ENCODE measurements at places on chromosomes 2 and 18. TPM values are rescaled to one million over a fixed set of nuclear protein-coding genes. Genes with fewer than 3 reads are reported as not detected.

NXPH2 gene
- not detected for total RNA-seq

- no peak for DNase-seq
Observed at GRCh38 chr2:199602896-199603717, 145.4 kb upstream of the SATB2 start.

GRCh38 chr18:62736077-62736855, 20.9 kb downstream of the PHLPP1 start:
- DNase-seq, result no peak

PARD6G gene
- 0.23 TPM for total RNA-seq

SNORC gene
- 1.9 TPM for total RNA-seq

ALPG gene
- not detected for total RNA-seq

SPDYA gene
- 1.8 TPM for total RNA-seq

DNA sequence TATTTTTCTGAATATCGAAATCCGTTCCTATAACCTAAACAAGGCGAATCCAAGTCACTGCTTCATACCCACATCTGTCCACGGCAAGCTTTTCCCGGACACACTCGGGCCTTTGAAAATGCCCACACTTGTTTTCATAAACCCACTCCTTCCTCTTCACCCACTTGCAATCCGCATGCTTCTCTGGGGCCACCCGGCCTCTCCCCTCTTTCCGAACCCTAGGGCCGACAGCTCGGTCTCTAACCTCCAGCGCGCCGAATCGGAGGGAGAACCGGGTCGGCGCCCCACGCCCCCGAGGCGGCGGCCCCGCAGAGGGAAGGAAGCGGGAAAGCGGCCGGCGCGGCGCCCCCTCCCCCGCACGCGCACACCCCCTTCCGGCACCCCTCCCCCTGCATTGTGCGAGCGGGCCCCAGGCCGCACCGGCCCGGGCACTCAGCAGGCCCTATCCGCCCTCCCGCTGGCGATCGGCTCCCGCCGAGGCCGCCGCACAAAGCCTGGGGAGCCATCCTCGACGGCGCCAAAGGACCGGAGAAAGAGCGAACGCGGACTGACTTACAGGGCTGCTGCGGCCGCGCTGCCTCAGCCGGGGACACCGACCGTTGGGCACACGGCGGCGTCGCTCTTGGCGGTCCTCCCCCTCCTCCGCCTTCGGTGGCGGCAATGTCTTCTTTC, 467 bp downstream of the PUM2 start:
- peak; percentile 62 for DNase-seq

DNA sequence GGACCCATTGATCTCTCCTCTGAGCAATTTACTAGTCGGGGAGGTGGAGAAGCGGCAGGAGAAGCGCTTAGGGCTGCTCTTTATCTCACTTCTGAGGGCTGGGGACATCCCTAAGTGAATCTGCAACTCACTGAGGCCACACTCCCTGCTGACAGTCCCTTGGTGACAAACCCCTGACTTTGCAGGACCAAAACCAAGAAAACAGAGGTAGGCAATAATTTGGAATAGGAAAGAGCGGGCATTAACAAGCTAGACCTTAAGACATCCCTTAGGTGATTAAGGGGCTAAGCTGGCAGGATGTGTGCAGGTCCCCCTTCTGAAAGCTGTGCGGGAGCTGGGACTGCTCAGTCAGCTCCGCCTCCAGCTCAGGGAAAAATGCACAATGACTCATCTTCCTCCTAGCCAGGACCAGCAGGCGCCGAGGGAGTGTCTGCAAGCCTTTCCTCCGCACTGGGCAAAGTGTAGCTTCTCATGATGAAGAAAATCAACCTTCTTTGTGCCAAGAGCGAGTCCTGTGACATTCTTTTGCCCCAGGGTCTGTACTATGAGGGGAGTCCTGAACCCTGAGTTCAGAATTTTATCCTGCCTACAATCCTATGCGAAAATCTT, 63.3 kb downstream of the BOD1L2 start:
- no peak for DNase-seq

GDF7 gene
- 0.11 TPM for total RNA-seq

DNA sequence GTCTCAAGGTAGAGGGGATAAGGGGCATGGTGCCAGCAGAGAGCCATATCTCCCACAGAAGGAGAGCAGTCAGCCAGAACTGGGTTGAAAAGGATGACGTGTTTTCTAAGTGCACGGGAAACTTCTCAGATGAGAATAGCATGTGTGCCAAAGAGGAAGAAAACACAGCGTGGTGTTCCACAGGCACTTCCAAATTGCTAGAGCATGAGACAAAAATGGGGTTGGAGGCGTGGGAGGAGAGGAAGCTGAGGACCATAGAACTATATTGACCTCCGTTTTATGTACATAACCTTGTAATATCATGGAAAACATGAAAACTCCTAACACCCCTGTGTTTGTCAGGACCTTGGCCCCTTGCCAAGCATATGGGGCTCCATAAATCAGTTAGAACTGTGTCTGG, 682.7 kb upstream of the RAB6C start:
- DNase-seq, result no peak

RSAD2 gene
- total RNA-seq, result 2.2 TPM

GRCh38 chr2:226669905-226670304, 129.7 kb downstream of the IRS1 start:
- no peak for DNase-seq

DNA sequence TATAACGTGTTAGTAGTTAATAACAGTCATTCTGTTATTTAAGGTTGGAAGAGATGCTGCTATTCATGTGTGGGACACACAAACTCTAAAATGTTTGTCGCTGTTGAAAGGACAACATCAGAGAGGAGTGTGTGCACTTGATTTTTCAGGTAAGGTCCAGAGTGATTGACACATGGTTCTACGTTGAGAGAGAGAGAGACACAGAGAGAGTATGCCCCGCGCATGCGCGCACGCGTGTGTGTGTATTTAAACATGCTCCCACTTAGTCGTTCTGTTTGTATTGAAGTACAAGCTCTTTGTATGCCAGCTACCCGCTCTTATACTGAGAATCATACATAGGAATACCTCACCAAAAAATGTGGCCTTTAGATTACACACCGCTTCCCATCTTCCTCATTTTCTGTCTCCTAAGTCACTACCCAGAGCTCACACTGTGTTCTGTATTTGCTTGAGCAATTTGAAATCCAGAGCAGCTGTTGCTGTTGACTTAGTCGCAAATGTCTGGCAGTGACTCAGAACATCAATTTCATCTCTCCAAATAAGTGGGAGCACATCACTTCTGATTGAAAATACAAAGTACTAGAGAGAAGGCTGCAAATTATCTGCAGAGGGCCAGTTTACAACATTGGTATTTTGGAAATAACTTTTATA, 148.1 kb downstream of the EML6 start:
- no peak for DNase-seq

GRCh38 chr2:238143239-238143951, 4.9 kb downstream of the KLHL30 start:
- DNase-seq, result no peak

DNA sequence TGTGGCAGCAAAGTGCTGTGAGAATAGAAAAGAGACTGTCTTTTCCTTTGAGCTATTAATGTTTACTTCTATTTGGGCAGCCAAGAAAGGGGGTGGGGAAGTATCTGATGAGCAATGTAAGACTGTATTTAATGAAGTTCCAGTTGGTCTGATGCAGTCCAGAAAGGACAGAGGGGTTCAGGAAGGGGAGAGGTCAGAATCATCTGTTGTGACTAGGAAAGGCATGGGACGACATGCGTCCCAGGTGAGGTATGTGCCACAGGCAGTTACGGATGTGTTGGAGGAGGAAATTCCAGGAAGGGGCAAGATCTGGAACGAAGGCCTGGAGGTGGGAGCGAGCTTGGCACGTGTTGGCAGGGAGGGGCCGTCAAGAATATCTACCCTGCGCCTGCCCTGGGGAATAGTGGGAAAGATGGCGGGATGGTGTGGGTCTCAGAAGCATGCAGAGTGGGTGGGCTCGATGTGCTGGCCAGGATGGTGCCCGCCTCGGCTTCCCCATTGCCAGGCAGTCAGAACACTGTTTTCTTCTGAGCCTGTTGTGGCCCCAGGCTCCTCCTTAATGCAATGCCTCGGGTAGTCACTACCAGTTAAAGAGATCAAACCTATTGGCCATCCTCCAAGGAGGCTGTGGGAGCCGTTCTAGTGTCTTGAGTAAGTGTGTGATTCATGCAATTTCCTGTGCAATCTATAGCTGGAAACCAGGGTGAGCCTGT, 57.8 kb upstream of the TXNDC2 start:
- DNase-seq, result no peak

SLC5A7 gene
- total RNA-seq, result not detected

SPP2 gene
- not detected for total RNA-seq

DNA sequence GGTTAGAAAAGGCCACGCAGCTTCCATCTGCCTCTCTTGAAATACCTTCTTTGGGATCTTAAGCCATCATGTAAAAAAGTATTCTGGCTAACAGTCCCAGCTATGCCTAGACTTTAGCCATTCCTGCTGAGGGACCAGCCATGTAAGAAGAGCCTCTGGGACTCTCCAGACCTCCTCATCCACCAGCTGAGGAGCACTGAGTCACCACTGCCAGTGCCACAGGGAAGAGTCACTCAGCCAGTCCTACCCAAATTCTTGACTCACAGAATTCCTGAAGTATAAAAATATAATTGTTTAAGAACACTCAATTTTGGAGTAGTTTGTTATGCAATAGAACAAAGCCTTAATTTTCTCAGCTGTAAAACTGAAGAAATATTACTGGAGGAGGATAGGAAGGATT, 436.7 kb downstream of the ZEB2 start:
- no peak for DNase-seq

CTAGE1 gene
- total RNA-seq, result not detected

GRCh38 chr2:60548845-60549237, 4.6 kb downstream of the BCL11A start:
- DNase-seq, result no peak

GRCh38 chr2:203719456-203720410, 13.3 kb downstream of the CD28 start:
- DNase-seq, result no peak

DNA sequence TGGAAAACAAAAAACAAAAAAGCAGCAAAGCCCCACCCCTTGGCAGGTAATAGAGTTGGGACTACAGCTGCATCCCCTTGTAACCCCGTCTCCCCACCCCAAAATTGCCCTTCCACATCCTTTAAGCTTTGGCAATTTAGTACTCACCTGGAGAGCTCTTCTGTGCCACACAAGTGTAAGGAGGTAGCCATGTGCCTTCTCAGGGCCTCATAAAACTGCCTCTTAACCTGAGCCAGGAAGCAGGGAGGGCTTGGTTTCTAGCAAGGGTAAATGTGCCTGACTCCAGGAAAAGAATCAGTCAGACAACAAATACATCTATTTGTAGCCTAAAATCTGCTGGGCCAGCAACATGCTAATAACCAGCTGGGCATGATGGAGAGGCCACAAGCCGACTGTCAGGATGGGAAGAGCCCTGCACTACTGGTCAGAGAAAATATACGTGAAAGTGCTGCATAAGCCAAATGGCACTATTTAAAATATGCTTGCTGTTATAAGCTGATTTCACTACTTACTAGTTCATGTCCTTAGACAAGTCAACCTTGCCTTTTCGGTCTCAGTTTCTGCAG, 46.3 kb downstream of the NOP58 start:
- DNase-seq, result no peak

DNA sequence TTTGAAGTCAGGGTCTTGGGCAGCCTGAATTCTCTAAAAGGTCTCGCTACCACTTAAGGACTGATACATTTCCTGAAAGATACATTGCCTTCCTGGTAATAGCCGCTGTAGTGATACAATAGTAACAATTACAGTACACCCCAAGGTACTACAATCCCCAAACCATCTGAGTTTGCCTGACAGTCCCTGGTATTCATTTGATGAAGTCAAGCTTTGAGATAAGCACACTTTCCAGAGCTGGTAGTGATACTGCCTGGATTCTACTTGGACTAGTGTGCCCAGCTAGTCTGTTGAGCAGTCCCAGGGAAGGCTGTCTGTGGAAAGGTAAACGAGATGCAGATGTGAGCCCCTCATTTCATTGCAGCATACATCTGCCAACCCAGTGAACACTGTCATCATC, 24.4 kb upstream of the ITGB6 start:
- no peak for DNase-seq

DNA sequence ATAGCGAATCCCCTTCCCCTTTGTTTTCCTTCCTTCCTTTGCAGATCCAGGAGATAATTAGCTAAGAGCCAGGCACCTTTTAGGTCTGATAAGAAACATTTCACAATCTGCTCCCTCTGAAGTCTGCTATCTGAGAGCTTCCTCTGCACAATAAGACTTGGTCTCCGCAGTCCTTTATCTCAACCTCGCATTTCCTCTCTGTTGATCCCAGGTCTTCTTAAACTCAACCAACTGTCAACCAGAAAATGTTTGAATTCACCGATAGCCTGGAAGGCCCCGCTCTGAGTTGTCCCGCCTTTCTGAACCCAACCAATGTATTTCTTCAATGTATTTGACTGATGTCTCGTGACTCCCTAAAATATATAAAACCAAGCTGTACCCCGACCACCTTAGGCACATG, 78.4 kb upstream of the CTDP1 start:
- no peak for DNase-seq

DNA sequence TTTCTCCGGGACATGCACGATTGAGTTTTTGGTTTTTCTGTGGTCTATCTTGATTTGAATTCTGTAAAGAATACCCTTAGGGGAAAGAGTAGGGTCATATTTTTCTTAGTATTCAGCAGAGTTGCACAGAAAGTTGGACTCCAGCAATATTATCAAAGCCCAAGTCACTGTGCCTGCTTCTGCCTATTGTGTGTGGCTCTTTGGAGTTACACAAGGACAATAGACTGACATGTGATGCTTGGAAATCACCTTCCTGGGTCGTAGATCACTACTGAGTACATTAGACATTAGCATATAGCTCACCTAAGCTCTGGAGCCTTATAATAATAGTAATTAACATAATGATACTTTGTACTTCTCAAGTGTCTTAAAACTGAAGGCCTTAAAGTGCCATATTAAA, 238.8 kb upstream of the FOSL2 start:
- DNase-seq, result no peak

- DNase-seq, result no peak
Observed at GRCh38 chr2:128781166-128781565, 462.5 kb upstream of the HS6ST1 start.

GRCh38 chr2:142980246-142981068, 103.0 kb downstream of the KYNU start:
- DNase-seq, result no peak

DNA sequence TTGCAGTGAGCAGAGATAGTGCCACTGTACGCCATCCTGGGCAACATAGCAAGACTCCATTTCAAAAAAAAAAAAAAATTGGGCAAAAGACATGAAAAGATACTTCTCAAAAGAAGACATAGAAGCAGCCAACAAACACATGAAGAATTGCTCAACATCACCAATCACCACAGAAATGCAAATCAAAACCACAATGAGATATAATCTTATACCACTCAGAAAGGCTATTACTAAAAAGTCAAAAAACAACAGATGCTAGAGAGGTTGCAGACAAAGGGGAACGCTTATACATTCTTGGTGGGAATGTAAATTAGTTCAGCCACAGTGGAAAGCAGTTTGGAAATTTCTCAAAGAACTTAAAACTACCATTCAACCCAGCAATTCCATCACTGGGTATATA, 43.1 kb upstream of the CHAC2 start:
- no peak for DNase-seq

- no peak for DNase-seq
Observed at GRCh38 chr2:232598293-232598692, 35.1 kb upstream of the EFHD1 start.
